Activated T-cell treated with anti-CD3 and anti-CD28 coated beads, Interleukin-2, amount 50 U/mL, for 72 hours (primary cell): ENCODE measurements at places on chromosomes 11 and 22.
A peak's percentile ranks its signal among the peaks of the same experiment; 100 is the strongest.

- peak; percentile 85 for DNase-seq
Measured at GRCh38 chr11:66386171-66387069, 14.9 kb upstream of the SLC29A2 start.

- no peak for DNase-seq
Measured at GRCh38 chr22:39940757-39941305, 19.4 kb upstream of the TMA7B start.

GRCh38 chr11:16632295-16633200 lies 105.9 kb upstream of the C11orf58 start:
- no peak for DNase-seq

- no peak for DNase-seq
Measured at GRCh38 chr11:120590472-120590871, 78.9 kb downstream of the GRIK4 start.

GRCh38 chr11:10026514-10026913 lies 267.5 kb downstream of the SBF2 start:
- DNase-seq = no peak

- peak; percentile 54 for DNase-seq
Measured at GRCh38 chr22:41919357-41920224, 4.7 kb upstream of the SHISA8 start.

DNA sequence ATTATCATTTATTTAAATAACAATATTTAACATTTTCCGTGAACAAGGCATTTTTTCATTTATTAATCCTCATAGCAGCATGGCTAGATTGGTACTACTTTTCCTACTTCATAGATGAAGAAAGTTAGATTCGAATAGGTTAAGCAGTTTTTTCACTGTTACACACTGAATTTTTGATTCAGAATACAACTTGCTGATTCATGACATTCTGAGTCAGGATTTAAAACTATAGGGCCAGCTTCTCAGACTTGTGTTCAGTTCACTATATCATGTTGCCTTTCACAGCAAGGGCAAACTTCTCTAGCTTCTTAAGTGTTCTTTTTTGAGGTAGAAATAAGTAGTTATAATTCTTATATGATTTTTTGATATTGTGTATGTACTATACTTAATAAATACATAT lies 31.5 kb downstream of the CYP2R1 start:
- DNase-seq = no peak

GRCh38 chr22:31119026-31119717 lies 3.6 kb upstream of the INPP5J start:
- no peak for DNase-seq
